ENCODE measurements at places on chromosomes 3 and 15. TPM values are rescaled to one million over a fixed set of nuclear protein-coding genes. Genes with fewer than 3 reads are reported as not detected.

The ARPP21 gene
- 0.12 TPM for total RNA-seq

The GASK1A gene
- total RNA-seq = 2.1 TPM

The GABRA5 gene
- total RNA-seq = 0.61 TPM

The CACNA1D gene
- total RNA-seq = 1.1 TPM

The DZIP1L gene
- 28.1 TPM for total RNA-seq

The CPN2 gene
- total RNA-seq = not detected

DNA sequence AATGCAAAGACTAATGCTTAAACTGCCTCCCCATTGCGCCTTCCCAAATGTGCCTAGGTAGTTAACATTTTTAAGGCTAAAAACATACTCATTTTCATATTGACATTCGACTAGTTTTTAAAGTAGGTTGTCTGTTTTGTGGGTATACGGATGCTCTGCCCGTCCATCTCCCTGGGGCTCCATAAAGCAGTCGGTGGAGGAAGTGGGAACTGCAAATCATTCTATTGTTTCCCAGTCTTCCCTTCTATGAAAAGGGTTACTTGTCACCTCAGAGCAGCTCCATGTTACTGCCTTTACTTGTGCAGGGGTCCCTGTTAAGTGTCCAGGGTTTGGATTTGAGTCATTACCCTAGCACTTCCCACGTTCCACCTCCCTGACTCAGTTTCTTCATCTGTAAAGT, 10.9 kb downstream of the CHCHD6 start:
- H3K36me3 ChIP-seq = no peaks in the 10 kb centered on the region
- H3K27ac ChIP-seq = no peak overlapping the region
- H3K27me3 ChIP-seq = no peaks in the 10 kb centered on the region

GRCh38 chr3:21220944-21221343, 530.1 kb downstream of the ZNF385D start:
- H3K4me1 ChIP-seq = no peaks in the 10 kb centered on the region
- H3K27ac ChIP-seq = no peak overlapping the region
- no peak overlapping the region for H3K4me3 ChIP-seq

DNA sequence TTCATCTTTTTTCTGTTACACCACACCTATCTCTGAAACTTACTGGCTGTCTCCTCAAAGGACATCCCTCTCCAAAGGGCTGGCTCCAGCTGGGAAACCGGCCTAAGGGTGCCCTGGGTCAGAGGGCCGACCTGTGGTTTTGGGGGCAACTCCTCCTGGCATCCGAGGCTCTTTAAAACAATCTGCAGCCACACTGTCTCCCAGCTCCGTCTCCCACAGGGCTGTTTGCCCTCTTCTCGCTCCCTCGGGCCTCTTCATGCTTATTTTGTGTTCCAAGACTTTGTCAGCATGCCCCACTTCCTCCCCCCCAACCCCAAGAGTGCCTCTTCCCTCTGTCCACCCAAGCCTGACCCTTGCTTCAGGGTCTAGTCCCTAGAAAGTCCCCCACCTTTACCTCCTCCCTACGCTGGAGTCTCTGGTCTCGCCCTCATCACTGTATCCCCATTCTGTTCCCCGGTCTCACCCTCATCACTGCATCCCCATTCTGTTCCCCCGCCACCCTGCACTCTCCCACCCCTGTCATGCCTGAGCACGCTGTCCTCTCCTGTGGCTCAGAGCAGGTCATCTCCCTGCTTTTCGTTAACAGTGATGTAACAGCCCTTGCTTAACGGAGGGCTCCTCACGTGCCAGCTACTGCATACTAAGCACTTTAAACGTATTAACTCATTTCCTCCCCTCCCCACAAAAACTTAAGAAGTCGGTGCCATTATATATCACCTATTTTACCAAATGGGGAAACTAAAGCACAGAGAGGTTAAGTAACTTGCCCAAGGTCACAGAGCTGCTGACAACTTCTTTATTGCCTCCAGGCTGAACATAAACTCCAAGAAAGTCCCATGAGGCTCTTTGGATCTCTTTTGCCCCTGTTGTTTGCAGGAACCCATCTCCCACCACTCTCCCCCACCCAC, 1.1 kb upstream of the CSK start:
- peaks cover 76% of the 10 kb centered on the region for H3K4me1 ChIP-seq
- peak overlapping the region; percentile 92 for H3K4me3 ChIP-seq
- H3K36me3 ChIP-seq = no peaks in the 10 kb centered on the region
- no peak for DNase-seq
- H3K27me3 ChIP-seq = peaks cover 3% of the 10 kb centered on the region

DNA sequence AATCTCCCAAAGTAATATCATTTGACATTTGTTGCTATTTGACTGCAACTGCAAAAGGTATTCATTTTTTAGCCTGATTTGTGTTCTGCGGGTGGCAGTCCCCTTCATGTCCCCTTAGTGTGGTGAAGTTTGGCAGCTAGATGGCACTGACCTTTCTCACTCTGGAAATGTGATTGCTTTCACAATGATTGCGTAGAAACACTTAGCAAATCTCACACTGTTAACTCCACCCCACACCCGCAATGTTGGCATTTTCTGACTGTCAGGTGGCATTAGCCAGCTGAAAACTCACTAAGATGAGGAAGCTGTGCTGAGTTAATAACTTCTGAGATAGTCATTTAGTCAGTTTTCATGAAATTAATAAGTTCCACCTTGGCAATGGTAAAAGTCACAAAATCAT, 76.9 kb downstream of the TRIM69 start:
- no peak overlapping the region for H3K27ac ChIP-seq
- peaks cover 44% of the 10 kb centered on the region for H3K27me3 ChIP-seq
- H3K4me3 ChIP-seq = no peak overlapping the region
- DNase-seq = no peak
- H3K36me3 ChIP-seq = no peaks in the 10 kb centered on the region

DNA sequence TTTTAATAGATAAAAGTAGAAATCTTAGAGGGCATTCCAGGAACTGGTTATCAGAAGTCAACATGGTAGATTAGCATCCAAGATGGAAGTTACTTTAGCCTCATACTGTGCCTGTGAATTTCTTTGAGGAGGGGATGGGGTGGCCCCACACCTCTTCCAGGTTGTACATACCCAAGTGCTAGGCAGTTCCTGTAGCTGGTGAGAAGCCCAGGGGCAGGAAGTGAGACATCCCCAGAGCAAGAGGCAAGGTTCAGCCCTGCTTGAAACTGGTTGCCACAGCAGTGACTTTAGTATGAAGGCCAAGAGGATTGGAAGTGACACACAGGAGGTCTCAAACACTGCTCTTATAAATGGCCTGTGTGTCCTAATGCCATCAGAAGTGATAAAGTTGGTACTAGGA, 11.9 kb downstream of the GTPBP8 start:
- H3K4me1 ChIP-seq = no peaks in the 10 kb centered on the region
- H3K36me3 ChIP-seq = peaks cover 5% of the 10 kb centered on the region
- no peak overlapping the region for H3K27ac ChIP-seq
- no peaks in the 10 kb centered on the region for H3K27me3 ChIP-seq
- H3K4me3 ChIP-seq = no peak overlapping the region
- DNase-seq = no peak

GRCh38 chr15:64284042-64284441, 71.9 kb downstream of the CSNK1G1 start:
- H3K27me3 ChIP-seq = no peaks in the 10 kb centered on the region
- H3K27ac ChIP-seq = no peak overlapping the region
- DNase-seq = no peak

DNA sequence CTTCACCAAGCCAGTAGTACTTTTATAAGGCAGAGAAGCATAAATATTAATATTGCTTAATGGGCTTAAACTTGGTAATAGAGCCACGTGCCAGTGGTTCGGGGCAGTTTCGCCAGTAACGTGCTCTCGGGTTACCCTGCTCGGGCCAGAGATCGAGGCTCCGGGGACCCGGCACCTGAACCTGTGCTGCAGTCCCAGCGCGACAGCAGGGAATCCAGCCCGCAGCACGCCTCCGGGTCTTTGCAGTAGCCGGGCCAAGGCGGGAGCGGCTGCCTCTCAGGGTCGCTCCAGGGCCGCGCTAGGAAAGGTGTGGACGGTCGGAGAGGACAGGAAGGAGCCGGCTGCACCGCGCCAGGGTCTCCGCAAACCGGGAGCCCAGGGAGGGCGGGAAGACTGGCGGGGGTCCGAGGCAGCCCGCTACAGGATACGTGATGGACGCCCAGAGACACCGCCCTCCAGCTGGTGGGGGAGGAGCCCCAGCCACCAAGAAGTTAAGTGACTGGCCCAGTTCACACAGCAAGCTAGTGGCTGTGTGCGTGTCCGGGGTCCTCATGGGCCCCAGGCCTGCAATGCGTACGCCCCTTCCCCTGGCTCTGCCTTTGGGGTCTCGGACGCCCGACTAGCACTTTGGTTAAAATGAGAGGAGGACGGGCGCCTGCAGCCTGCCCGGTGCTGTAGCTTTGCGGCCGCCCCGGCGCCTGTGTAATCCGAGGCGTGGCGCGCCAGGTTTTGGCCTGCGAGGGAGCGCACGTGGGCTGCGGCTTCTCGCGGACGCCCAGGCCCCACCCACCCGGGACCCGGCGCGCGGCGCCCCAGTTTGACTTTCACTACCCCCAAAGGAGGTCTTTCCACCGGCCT, 1.2 kb upstream of the PDE8A start:
- no peaks in the 10 kb centered on the region for H3K36me3 ChIP-seq
- H3K4me1 ChIP-seq = peaks cover 13% of the 10 kb centered on the region
- DNase-seq = peak; percentile 68
- no peak overlapping the region for H3K27ac ChIP-seq
- peak overlapping the region; percentile 89 for H3K4me3 ChIP-seq

- H3K36me3 ChIP-seq = peaks cover 2% of the 10 kb centered on the region
- DNase-seq = no peak
- no peak overlapping the region for H3K27ac ChIP-seq
- H3K27me3 ChIP-seq = no peaks in the 10 kb centered on the region
- no peak overlapping the region for H3K4me3 ChIP-seq
These were observed 287.3 kb upstream of the CTDSPL start for GRCh38 chr3:37574177-37574943.

DNA sequence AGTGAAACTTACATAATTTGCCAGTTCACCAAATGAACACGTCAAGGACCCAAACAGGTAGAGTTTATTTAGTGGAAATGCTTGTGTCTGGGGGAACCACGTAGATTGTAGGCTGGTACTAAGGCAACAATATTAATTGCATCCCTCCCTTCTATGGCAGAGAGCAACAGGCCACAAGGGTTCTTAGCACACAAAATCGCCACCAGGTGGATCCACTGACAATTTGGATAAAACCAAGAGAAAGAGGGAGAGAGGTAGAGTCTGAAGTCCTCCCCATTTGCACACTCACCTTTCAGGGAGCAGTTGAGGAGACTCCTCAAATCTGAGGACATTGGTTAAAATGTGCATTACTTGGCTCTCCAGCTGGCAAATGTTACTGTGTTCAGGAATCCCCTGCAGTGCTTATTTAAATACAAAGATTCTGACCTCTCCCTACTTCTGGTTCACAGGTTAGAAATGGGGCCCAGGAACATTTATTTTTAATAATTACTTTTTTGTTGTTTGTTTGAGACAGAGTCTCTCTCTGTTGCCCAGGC, 181.0 kb upstream of the FEZF2 start:
- H3K36me3 ChIP-seq = no peaks in the 10 kb centered on the region
- H3K4me3 ChIP-seq = no peak overlapping the region
- peaks cover 8% of the 10 kb centered on the region for H3K27me3 ChIP-seq
- H3K4me1 ChIP-seq = peaks cover 4% of the 10 kb centered on the region

DNA sequence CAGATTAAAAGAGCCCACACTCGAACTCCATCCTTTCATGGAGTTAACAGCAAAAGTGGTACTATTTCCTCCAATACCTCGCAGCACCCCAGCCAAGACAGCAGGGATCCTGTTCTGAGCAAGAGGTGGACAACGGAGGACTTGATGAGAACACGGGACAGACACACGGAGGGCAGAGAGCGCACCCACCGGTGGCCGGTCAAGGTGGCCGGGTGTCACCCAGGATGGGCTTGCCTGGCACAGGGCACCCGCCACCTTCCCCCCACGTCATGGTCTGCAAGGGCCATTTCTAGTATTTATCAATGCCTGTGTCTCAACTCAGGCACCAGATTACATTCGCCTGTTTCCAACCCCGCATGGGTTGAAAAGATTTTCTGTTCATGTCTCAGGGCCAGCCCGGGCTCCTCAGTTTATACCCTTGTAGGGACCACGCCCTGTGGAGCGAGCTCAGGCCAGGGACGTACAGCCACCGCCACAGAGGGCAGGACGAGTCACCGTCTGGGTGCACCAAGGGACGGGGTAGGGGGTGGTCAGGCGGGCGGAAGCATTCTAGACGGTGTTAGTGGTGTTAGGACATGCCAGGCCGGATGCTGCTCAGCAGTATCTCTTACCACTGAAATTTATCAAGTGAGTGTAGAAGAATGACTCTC, 64.2 kb downstream of the CYFIP1 start:
- peaks cover 14% of the 10 kb centered on the region for H3K36me3 ChIP-seq
- DNase-seq = no peak
- no peaks in the 10 kb centered on the region for H3K27me3 ChIP-seq
- no peak overlapping the region for H3K4me3 ChIP-seq

- no peaks in the 10 kb centered on the region for H3K4me1 ChIP-seq
- H3K27ac ChIP-seq = no peak overlapping the region
- no peaks in the 10 kb centered on the region for H3K27me3 ChIP-seq
- DNase-seq = no peak
- H3K4me3 ChIP-seq = no peak overlapping the region
These were observed 28.7 kb downstream of the SPTSSB start for GRCh38 chr3:161342629-161343028.

GRCh38 chr3:71537211-71537611, 46.3 kb downstream of the FOXP1 start:
- no peak for DNase-seq
- H3K27ac ChIP-seq = no peak overlapping the region
- no peak overlapping the region for H3K4me3 ChIP-seq
- no peaks in the 10 kb centered on the region for H3K36me3 ChIP-seq

DNA sequence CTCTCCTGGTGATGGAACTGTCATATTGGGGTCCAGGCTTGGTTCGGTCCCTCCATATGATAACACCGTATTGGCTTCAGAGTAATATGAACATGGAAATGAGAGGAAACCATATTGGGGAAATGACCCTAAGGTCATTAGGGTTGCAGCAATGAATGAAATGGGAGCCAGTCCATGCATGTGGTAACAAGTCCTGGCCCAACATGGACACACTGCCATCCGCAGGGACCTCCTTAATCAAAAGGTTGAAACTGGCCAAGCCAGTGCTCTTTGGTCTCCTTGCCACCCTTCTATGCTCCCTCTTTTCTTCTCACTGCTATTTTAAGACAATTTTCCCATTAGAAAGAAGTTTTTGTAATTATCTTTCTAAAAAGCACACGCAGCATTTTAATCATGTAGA, 8.3 kb downstream of the SHC4 start:
- no peaks in the 10 kb centered on the region for H3K27me3 ChIP-seq
- no peak overlapping the region for H3K27ac ChIP-seq
- DNase-seq = no peak
- H3K4me1 ChIP-seq = no peaks in the 10 kb centered on the region

GRCh38 chr15:33098094-33099058, 96.1 kb downstream of the FMN1 start:
- no peak for DNase-seq
- peaks cover 6% of the 10 kb centered on the region for H3K4me1 ChIP-seq
- H3K27me3 ChIP-seq = peaks cover 5% of the 10 kb centered on the region
- no peak overlapping the region for H3K4me3 ChIP-seq

- no peak for DNase-seq
- H3K4me3 ChIP-seq = no peak overlapping the region
- H3K4me1 ChIP-seq = no peaks in the 10 kb centered on the region
- no peak overlapping the region for H3K27ac ChIP-seq
These were observed 12.8 kb downstream of the PXK start for GRCh38 chr3:58345457-58345856.

- H3K27me3 ChIP-seq = peaks cover 12% of the 10 kb centered on the region
- H3K36me3 ChIP-seq = no peaks in the 10 kb centered on the region
- H3K27ac ChIP-seq = no peak overlapping the region
- H3K4me1 ChIP-seq = no peaks in the 10 kb centered on the region
- DNase-seq = no peak
- H3K4me3 ChIP-seq = no peak overlapping the region
These were observed 14.3 kb upstream of the TNFAIP8L3 start for GRCh38 chr15:51108933-51109550.

Measured in neural crest cell (in vitro differentiated cells).